ENCODE measurements at places on chromosomes 6 and 20.

DNA sequence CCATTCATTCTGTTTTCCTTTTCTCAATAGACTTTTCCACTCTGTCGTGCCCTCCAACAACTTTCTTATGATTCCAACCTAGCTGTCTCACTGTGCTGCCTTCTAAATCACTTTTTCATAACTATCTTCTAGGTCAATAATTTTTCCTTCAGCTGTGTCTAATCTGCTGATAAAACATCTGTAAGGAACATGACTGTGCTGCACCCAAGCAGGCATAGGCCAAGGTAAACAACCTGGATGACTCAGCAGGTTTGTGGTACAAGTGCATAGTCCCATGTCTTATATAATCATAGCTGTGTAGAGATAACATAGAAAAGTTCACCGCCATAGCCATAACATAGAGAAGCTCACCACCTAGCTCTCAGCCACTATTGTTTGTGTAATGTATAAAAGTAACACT lies 332.3 kb downstream of the PLCB1 start:
- no peak for DNase-seq

DNA sequence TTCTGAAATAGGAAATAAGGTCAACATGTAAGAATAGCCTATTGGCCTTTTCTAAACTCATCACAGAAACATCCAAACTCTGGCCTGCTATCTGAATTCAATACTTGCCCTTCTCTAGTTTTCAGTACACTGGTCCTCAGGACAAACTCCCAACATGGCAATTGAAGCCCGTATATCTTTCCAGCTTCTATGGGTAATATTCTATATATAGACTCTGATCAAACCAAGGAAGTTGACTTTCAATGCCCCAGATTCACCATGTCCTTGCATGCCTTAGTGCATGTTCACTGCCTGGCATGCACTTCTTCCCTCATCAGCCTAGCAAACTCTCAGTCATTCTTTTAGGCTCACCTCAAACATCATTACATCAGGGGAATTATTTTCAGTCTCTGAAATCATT lies 73.2 kb downstream of the RSPO3 start:
- DNase-seq: no peak

DNA sequence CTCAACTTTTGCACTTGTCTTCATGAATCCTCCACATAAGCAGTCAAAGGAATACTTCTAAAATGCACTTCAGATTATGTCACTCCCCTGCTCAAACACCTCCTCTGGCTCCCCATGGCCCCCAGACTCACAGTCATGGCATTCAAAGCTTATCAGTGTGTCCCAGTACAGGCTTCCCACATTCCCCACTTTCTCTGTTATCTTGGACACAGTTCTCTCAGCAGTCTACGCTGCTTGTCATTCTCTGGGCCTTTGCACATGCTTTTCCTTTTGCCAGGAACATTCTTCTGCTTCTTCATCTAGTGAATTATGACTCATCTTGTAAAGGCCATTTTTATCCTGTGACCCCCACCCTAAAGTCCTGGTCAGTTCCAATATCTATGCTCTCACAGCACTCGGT lies 31.8 kb downstream of the SLC13A3 start:
- DNase-seq: no peak

GRCh38 chr20:440636-441035 lies 21.7 kb downstream of the TBC1D20 start:
- DNase-seq: no peak

DNA sequence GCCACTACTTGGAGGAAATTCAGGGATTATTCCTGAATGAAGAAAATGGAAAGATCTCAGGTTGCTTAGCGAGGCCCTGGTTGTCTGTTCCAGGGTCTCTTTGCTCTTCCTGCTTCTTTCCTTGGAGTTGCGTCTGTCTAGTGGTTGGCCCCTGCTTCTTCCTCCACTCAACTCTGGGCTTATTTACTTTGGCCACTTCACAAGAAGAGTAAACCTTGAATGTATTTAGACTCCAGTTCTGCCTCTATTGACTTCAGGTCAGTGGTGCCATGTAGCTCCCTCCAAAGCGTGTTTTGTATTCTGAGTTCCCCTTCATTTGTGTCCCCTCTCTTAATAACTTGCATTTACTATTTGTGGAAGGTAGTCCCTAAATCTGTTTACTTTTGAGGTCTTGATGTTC lies 456.5 kb downstream of the UTRN start:
- no peak for DNase-seq

DNA sequence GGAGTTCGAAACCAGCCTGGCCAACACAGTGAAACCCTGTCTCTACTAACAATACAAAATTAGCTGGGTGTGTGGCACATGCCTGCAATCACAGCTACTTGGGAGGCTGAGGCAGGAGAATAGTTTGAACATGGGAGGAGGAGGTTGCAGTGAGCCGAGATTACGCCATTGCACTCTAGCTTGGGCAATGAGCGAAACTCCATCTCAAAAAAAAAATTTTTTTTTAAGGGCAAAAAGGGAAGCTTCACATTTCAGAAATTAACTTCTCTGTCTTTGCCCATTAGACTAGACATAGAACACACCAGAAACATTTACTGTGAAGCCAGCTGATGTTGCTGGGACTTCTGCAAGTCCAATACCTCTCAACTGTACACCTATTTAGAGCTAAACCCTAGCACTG lies 90.8 kb upstream of the HDAC2 start:
- no peak for DNase-seq

GRCh38 chr6:35108309-35108885 lies 32.7 kb downstream of the TCP11 start:
- no peak for DNase-seq

GRCh38 chr6:87714093-87714842 lies 12.2 kb upstream of the AKIRIN2 start:
- DNase-seq: no peak

- DNase-seq: no peak
These were observed 150.0 kb downstream of the CDC5L start for GRCh38 chr6:44537306-44538049.

- DNase-seq: no peak
These were observed 59.2 kb downstream of the KCNS1 start for GRCh38 chr20:45041464-45042337.

GRCh38 chr6:37785663-37786270 lies 33.8 kb upstream of the ZFAND3 start:
- DNase-seq: no peak

GRCh38 chr6:135088281-135088680 lies 33.7 kb upstream of the HBS1L start:
- DNase-seq: no peak

All from nucleus accumbens (tissue), 56 donors.